NCI-H524 (cell line): ENCODE measurements at places on chromosomes 11 and 22.

- DNase-seq = no peak
Observed at GRCh38 chr11:113449743-113450142, 25.5 kb downstream of the DRD2 start.

DNA sequence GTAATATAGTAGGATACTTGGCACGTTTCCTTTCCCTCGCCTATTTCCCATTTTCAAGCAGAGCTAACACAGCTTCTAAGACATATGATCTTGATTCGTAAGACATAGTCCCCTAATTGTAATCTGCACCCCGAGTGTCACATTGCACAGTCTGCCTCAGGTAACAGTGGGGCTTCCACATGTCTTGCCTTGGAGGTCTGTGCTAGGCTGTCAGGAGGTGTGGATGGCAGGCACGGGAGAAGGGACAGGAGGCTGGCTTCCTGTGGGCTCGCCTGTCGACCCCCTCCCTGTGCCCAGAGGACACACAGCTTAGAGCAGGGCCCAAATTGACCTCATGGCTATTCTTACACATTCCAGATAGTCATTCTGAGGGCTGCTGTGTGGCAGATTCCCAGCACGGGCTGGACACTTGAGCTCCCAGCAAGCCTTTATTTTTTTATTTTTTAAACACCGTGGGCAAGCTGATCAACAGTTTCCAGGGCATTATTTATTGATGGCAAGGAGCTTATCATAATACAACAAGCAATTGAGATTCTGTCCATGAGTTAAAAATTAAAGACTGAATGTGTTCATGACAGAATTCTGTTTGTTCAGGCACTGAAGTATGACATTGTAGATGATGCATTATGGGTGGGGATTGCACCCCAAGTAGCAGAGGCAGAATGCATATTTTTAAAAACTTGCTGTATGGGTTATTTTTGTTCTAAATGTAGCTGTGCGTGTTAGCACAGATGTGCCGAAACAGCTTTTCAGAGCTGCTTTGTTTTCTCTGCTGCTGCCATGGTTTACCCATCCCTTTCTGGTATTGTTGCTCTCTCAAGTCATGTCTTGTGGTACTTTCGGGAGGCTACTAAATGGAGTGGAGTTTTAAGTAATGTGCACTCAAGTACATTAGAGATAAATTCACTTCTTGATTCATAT is 113.0 kb downstream of the ATXN10 start:
- DNase-seq = no peak

- DNase-seq = no peak
Observed at GRCh38 chr22:17106785-17107546, 14.2 kb downstream of the TMEM121B start.

DNA sequence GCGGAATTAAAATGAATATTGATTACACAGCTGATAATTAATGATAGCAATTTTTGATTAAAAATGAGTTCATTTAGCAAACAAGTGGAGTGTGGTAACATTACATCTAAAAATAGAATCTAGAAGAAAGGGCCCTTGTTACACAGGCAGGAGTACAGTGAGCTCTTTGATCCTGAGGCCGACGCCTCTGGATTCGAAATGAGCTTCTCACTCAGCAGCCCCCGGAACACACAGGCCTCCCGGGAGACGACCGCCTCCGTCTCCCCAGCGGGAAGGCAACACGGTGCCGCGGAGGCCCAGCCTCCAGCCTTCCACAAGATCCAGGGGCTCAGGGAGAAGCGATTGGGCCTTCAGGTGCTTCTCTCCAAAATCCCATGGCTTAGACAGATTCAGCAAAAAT is 379.1 kb downstream of the BRD1 start:
- DNase-seq = no peak

GRCh38 chr22:49763138-49763537 is 64.5 kb downstream of the BRD1 start:
- no peak for DNase-seq

DNA sequence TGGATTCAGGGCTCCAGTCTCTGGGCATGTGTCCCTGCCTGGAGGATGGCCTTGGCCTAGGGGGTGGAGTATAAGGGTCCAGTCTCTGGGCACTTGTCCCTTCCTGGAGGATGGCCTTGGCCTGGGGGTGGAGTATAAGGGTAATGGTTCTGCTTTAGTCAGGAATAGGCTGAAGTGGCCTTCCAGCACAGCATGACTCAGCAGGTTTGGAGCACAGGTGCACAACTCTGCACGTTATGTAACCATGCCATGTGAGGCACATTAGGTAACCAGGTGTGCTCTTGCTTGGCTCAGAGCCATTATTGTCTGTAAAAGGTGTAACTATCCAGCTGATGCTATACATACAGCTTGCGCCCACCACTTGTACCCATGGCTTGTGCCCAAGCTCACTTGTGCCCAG is 48.4 kb upstream of the POLD3 start:
- DNase-seq = no peak

DNA sequence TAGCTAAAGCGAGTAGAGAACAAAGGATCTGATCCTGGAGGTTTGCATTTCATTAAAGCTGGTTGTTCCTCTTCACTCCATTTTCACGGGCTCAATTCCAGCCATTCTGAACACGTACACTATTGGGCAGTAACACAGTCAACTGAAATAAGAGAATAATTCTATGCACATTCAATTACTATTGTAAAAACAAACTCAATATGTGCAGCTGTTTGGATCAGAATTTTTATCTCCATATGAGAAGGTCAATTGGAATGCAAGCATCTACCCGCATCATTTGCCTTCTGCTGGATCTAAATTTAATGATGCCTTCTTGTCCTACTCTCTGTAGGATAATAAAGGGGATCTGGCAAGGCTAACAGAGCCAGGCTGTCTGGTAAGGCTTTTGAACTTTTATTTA is 562.8 kb upstream of the CCDC179 start:
- DNase-seq = no peak

- DNase-seq = no peak
Observed at GRCh38 chr11:42175203-42175602, 715.8 kb upstream of the LRRC4C start.

DNA sequence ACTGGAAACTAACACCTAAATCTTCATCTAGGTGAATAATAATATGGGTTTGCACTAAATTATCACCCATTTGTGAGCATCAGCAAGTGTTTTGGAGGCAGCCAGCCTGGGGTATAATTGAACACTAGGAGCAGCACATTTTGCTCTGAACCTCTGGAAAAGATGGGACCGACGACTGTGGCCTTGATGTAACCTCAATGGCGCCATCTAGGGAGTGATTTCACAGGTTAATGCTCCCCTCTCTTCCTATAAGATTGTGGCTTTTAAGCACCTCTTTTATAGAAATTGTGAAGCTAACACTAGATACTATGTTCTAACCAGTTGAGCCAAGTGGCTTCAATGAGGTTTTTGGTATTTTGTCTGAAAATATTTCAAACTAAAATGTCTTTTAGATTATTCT is 203.7 kb downstream of the NELL1 start:
- peak; percentile 83 for DNase-seq

DNA sequence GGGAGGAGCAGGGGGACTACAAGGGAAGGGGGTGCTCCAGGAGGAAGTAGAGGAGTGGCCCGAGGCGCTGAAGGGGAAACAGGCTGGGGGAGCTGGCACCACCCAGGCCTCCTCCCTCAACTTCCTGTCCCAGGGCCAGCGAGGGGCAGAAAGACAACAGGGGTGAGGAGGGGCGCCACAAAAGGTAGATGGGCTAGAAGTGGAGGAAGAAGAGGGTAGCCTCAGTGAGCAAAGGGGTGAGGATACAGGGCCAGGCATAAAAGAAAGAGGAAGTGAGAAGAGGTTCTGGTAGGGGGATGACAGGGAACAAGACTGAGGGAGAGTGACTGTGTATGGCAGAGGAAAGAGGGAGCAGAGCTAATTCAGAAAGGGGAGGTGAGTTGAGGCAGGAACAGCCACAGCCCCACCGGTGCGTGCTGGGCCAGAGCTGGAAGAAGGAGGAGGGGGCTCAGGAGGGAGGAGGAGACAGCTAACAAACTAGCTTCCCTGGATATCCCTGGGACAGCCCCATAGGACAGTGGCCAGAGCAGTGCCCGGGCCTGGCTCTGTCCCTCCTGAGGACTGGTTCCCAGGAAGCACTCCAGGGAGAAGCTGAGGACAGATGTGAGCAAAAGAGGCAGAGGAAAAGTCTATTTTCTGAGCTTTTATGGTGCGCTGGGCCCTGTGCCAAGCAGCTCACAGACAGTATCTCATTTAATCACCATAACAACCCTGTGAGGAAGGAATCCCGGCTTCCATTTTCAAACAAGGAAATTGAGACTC is 8.5 kb downstream of the DCHS1 start:
- DNase-seq = no peak

- DNase-seq = no peak
Observed at GRCh38 chr11:115214644-115215234, 289.5 kb downstream of the CADM1 start.

GRCh38 chr22:23281406-23282088 is 101.2 kb downstream of the BCR start:
- peak; percentile 91 for DNase-seq

- DNase-seq = no peak
Observed at GRCh38 chr11:88183233-88183632, 8.0 kb upstream of the RAB38 start.

DNA sequence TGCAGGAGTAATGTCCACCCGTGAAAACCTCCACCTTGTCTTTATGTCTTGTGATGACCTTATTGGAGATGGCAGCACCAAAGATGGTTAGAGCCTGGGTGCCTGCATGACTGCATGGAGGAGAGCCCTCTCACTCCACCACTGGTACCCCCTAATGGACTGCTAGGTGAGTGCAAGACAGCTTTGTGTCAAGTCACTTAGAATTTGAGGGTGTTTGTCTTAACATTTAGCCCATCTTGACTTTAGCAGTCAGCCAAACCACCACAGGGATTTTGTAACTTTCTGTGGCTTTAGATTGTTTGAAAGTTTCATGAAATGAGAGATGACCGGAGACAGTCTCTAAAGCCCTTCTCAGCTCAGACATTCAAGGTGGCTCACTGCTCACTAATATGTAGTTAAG is 232.9 kb upstream of the NCAM1 start:
- DNase-seq = no peak

- DNase-seq = no peak
Observed at GRCh38 chr22:50443197-50443596, 31.6 kb downstream of the SBF1 start.

- DNase-seq = no peak
Observed at GRCh38 chr11:35007277-35007676, 90.9 kb downstream of the PDHX start.

GRCh38 chr11:67364783-67365722 is 8.3 kb downstream of the CLCF1 start:
- no peak for DNase-seq

- no peak for DNase-seq
Observed at GRCh38 chr11:134206185-134206584, 17.6 kb downstream of the NCAPD3 start.

GRCh38 chr11:3159296-3160190 is 5.6 kb downstream of the OSBPL5 start:
- DNase-seq = no peak

DNA sequence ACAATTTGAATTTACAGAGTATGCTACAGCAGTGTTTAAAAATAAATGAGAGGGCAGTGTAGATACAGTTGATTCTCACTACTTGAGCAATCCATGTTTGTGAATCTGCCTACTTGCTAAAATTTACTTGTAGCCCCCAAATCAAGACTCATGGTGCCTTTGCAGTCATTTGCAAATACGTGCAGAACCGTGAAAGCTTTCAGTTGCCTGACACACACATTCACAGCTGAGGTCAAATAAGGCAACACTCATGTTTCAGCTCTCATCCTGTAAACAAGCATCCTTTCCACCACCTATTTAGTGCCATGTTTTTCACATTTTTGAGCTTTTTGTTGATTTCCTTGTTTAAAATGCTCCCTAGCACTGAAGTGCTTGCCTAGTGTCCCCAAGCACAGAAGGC is 32.5 kb upstream of the RASL10A start:
- no peak for DNase-seq

DNA sequence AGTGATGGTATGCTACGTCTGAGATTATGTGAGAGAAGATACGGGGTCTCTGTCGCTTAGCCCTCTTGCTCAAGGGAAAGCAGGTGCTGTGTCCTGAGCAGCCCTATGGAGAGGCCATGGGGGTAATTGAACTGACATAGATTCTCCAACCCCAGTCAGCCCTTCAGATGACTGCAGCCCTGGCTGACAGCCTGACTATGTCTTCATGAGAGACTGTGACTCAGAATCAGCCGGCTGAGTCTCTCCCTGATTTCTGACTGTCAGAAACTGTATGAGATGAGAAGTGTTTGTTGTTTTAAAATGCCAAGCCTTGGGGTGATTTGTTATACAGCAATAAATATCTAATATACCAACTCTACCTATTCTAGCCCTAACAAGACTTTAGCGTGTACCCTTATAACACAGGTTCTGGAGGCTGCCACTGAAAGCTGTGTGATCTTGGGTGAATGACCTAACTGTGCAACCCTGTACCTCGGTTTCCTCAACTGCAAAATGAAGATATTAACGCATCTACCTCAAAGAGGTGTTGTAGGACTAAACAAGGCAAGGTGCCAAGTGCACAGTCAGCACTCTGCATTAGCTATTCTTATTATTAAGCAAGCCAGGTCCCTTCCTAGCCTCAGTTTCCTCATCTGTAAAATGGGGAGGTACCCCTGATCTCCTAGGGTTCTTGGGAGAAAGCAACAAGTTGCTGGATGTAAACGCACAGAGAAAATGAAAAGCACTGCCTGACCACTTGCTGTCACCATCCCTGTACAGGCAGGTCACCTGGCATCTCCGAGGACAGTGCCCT is 24.9 kb downstream of the SLC43A1 start:
- DNase-seq = no peak

GRCh38 chr22:41660416-41660815 is 28.3 kb downstream of the SNU13 start:
- DNase-seq = no peak

DNA sequence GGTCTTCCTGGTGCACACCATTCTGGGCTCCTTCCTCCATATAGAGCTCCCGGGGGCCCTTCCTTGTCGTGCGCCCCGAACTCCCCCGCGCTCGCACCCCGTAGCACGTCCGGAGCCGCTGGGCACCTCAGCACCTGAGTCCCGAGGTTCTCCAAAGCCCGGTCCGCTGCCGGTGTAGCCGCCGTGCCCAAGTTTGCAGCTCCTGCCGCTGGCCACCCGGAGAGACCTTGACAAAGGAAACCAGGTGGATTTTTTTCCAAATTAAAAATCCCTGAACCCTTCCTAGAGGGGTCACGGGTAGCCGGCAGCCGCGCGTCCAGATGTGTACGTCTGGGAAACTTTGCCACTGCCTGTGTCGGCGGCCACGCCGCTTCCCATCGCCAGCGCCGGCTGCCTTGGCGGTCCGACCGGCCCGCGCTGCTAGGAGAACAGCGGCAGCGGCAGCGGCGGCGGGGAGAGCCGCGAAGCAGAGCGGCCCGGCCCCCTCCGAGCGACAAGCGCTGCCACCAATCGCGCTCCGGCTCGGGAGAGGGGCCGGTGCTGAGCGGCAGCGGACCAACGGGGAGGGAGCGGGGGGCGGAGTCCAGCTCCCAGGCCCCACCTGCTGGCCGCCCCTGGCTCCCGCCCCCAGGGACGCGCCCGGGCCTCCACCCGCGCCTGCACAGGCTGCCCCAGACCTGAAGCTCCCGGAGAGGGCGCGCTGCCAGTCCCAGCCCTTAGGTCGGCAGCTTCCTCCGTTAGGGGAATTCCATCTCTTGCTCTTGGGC is at the start of gene GALNT18:
Gene GALNT18, minus strand, starts transcription at position 433 of the 767 bp plus-strand sequence.
- DNase-seq = peak; percentile 92
